ENCODE measurements at places on chromosomes 7 and 10.

GRCh38 chr7:69860941-69861622 lies 262.8 kb downstream of the AUTS2 start:
- no peak for DNase-seq

DNA sequence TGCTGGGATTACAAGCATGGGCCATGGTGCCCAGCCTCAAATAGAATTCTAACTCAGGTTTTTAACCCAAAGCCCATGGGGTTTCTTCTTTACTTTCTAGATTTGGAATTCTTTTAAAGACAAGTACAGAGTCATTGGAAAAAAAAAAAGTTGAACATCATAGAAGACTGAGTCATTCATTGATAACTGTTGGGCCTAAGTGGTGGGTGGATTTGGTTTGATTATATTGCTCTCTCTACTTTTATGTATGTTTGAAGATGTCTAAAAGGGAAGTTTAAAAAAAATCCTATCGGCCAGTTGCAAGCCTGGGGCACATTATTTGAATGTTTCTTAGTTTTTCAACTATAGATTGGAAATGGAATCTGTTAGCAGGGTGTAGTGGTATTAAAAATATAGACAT lies 49.7 kb downstream of the INPP5F start:
- DNase-seq = no peak

DNA sequence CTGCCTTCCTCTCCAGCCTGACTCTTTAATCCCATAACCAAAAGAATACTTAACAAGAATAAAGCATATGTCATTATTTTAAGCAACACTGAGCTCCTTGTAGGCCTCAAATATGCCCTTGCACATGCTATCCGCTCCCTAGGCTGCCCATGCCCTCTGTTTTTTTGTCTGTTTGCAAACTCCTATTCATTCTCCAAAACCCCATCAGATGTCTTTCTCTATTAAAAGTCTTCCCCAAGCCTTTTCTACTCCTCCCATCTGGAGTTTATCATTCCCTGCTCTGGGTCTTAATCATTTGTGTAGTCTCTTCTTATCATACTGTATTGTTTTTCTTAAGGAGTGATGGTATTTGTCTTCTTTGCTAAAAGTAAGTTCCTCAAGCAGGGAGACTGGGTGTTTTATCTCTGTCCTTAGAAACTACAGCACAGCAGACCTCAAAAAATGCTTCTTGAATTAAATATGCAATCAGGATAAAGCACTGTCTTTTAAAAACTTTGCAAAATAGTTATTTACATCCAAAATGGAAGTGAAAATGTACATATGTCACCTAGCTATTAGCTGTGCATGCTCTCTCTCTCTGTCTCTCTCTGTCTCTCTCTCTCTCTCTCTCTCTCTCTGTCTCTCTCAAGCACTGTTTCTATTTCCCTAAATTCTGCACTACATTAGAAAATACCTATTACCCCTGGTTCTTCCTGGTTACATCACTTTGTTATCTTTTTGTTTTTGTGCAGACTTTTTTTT lies 56.5 kb upstream of the OPALIN start:
- no peak for DNase-seq

DNA sequence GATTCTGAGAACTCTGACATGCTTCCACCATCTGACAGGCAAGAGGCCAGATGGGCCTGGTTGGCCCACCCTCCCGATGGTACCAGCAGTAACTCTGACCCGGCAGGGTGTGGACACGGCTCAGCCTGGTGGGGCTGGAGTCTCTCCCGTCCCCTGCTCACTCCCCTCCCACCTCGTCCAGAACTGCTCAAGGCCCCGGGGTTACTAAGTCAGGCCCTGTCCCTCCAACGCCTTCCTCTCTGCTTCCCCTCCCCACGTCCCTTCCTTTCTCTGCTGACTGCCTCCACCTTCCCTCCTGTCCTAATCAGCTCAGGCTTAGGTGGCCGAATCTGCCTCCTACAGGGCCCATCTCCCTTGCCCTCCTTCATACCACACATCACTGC lies 12.5 kb downstream of the CALML5 start:
- DNase-seq = no peak

GRCh38 chr10:43043342-43043772 lies 33.5 kb upstream of the RET start:
- no peak for DNase-seq

DNA sequence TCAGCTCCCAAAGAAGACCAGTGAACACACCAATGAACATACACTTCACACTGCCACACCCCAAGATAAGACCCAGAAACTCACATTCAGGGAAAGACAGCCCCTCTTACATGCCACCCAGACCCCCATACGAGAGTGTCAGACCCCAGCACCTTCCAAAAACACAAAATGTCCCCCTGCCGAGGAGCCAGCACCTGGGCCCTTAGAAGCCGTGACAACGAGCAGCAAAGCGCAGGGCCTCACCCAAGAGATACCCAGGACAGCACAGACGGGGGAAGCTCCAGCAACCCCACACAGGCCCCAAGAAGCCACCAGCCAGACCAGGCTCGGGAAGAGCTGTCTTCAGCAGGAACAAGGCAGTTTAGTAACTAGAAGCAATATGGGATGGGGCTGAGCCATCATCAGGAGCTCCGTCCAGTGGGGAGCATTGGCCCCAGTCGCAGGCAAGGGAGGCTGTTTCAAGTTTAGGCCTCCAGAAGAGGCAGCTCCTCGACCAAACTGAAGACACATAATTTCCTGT lies 243.6 kb downstream of the PTPRN2 start:
- DNase-seq = no peak

DNA sequence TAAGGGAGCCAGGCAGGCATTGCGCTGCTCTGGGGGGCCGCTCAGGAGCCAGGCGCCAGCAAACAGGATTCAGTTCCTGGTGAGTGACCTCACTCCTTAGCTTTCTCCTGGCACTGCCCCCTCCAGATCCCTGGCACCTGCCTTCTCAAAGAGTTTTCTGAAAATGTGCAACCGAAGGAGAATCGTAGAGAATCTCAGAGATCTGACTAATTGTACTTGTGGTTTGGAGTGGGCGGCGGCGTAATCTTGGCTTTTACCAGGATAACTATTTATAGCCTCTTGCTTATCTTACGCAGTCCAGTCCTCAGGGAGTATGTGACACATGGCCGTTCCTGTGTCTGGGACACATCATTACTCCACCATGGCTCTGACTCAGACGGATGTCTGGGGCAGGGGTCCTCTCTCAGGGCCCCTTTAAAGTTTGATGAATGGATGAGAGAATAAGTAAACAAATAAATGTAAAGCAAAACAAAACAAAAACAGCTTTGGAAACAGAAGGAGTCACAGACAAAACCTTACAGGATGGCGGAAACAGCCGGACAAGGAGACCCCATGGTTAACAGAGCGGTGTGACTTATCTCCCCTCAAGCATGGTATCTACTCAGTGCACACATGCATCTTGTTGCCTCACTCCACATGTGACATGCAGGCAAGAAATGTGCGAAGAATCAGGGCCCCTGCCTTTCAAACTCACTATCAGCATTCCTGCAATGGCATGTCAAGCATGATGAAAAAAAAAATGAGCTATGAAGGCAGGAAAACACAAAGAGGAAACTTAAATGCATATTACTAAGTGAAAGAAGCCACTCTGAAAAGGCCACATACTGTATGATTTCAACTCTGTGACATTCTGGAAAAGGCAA lies 99.7 kb downstream of the TNS3 start:
- DNase-seq = peak; percentile 78

GRCh38 chr10:51203359-51203758 lies 129.1 kb downstream of the PRKG1 start:
- DNase-seq = no peak

DNA sequence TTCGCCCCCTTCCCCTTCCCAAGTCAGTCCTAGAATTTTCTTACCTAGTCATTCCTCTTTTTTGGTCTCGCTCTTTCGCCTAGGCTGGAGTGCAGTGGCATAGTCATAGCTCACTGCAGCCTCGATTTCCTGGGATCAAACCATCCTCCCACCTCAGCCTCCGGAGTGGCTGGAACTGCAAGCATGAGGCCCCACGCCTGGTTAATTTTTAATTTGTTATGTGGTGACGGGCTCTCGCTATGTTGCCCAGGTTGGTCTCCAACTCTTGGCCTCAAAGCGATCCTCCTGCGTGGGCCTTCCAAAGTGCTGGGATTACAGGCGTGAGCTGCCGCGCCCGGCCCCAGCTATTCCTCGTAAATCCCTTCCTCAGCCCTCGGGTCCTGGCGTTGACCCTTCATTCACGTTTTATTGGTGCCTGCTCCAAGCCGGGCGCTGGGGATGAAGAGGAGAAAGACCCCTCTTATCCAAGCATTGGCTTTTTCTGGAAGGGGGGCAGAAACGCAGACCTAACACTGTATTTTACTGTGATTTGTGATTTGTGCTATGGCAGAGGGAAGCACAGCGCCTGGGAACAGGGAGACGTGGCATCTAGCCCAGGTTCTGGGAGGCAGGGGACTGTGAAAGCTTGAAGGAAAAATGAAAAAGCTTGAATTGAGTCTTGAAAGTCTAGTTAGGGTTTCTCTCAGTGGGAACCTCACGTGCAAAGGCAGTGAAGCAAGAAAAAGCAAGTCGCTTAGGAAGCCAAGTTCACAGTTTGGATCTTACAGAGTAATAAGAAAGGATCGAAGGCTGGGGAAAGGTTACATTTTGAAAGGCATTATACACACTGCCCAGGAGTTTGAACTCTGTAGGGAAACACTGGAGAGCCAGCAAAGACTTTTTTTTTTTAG lies 516 bp downstream of the ZNHIT1 start:
- no peak for DNase-seq

GRCh38 chr10:63446716-63447440 lies 18.9 kb downstream of the JMJD1C start:
- DNase-seq = no peak

GRCh38 chr10:121448766-121449421 lies 149.3 kb downstream of the FGFR2 start:
- no peak for DNase-seq
